ENCODE measurements at places on chromosomes 13 and 19.
A peak's percentile ranks its signal among the peaks of the same experiment; 100 is the strongest.

GRCh38 chr13:30619731-30620130 lies 2.0 kb downstream of the USPL1 start:
- no peak for DNase-seq

DNA sequence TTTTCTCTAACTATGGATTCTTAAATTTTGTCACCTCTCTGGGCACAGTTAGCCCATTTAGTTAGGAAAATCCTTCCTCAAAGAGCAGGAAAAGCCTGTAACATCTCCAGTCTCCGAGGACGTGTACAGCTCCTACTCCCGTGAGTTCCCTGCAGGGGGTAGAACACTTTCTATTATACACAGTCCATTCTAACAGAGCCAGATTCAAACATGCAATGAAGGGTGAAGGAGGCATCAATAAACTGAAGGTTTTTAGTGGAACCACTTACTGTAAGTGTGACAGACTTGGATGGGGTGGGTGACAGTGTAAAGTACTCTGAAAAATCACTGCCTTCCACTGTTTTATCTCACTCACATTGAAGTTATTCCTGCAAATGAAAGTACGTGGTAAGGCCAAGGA lies 204.7 kb upstream of the DACH1 start:
- no peak for DNase-seq

GRCh38 chr19:5672708-5673459 lies 7.4 kb downstream of the MICOS13 start:
- no peak for DNase-seq

GRCh38 chr19:35459414-35460082 lies 11.5 kb downstream of the FFAR2 start:
- DNase-seq = no peak

DNA sequence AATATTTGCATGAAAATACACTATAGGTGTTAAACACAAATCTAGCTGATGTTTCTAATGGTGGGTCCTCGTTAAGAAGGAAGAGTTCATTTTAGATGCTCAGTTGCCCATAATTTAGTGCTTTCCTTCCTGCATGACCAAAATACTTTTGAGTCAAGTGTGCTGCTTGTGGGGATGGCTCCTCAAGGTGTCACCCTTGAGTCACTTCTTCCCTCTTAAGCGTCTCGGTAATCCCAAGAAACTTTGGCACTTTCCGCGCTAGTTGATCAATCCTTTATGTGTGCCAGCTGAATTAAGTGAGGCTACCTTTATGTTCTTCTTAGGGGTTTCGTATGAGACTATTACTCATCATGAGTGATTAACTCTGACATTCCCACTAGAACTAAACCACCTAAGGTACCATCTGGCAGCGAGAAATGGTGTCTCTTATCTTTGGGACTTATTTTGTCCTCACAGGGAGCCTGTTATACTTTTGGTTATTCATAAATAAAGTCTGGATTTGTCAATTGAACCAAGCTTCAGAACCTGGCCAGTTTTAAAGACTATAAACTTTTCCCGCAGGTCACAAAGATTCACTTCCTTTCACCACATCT lies 106.8 kb downstream of the NHLRC3 start:
- DNase-seq = peak; percentile 25

GRCh38 chr13:28640861-28641599 lies 17.9 kb upstream of the POMP start:
- DNase-seq = no peak

DNA sequence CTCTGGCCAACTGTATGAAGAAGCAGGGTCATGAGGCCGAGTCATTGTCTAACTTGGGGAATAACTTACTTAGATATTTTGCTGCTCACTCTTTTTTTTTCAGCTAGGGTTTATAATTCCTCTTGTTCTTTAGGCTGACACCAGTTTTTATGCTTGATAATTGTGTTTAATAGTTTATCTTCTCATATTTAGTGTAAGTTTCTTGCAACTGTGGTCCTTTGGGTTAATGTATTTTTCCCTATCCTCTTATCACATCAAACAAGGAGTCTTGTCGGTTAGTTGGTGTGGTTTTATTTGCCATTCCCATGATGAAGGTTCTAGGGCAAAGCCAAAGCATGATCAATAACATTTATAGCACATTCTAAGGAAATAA lies 204.6 kb downstream of the NUFIP1 start:
- no peak for DNase-seq

GRCh38 chr13:25922376-25922775 lies 129.4 kb downstream of the SHISA2 start:
- DNase-seq = no peak

- DNase-seq = no peak
Measured at GRCh38 chr13:102586615-102587014, 10.2 kb upstream of the TPP2 start.

DNA sequence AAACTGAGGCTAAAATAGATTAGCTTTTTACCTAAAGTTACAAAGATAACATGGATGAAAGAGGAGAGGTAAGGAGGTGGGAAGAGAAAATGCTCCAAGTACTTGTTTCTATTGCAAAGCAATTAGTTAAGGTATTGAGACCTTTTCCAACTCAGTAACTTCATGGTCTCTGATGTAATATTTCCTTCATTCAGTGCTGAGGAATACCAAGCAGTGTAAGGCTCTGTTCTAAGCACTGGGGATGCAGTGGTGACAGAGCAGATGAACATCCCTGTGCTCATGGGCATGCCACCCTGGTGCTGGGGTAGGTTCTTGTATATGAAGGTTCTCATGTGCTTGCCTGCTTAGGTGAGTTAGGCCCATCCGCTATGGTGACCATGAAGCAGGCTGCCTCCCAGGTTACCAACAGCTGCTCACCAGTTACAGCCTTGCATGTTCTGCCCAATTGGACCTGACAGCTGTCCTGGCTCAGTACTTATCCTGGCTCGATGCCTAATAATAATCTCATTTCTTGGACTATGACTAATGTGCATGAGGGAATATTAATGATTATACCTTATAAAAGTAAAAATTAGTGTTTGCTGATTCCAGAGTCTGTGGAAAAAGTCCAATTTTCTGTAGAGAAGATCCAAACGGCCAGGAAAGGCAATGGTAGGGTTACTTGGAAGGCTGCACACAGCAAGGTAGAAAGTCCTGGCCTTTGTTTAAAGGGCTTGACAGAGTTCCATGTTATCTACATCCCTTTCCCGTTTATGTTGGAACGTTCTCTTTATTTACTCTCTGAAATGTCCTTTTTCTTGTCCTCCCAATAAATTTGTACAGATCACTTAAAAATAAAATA lies 48.3 kb downstream of the LATS2 start:
- DNase-seq = no peak

DNA sequence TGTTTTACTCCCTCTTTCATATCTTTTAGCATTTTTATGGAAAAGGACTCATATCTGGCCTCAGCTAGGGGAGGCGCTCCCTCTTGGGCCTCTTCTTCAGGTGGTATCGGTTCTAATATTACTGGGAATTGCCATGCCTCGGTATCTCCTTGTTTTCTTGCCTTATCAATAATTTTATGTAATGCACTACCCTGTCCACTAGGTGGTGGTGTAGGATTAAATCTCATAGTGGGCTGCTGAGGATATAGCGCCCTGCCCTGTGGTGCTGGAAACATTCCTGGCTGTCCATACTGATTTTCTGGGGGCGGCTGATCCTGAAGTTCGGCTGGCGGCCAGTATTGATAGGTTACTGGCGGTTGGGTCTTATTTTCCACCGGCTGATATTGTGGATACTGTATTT lies 35.8 kb downstream of the ZNF420 start:
- DNase-seq = no peak

- no peak for DNase-seq
Measured at GRCh38 chr13:39035799-39036198, 2.1 kb downstream of the PROSER1 start.

- no peak for DNase-seq
Measured at GRCh38 chr19:39745643-39746042, 7.8 kb upstream of the CLC start.

DNA sequence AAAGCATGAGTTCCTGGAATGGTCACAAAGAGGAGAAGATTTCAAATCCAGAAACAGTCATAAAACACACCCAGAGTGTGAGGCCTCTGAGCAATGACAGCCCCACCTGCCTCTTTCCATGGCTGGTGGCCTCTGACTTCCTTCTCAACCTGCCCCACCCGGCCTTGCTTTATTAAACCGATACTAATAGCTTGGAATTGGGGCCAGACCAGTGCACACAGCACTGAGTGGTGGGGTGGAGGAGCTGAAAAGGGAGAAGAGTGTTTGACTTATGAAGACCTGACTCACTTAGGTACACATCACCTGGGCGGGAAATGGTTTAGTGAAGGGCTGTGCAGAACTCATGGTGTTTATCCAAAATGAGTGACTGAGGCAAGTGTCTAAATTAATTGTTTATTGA lies 20.7 kb upstream of the CEACAM6 start:
- DNase-seq = no peak

DNA sequence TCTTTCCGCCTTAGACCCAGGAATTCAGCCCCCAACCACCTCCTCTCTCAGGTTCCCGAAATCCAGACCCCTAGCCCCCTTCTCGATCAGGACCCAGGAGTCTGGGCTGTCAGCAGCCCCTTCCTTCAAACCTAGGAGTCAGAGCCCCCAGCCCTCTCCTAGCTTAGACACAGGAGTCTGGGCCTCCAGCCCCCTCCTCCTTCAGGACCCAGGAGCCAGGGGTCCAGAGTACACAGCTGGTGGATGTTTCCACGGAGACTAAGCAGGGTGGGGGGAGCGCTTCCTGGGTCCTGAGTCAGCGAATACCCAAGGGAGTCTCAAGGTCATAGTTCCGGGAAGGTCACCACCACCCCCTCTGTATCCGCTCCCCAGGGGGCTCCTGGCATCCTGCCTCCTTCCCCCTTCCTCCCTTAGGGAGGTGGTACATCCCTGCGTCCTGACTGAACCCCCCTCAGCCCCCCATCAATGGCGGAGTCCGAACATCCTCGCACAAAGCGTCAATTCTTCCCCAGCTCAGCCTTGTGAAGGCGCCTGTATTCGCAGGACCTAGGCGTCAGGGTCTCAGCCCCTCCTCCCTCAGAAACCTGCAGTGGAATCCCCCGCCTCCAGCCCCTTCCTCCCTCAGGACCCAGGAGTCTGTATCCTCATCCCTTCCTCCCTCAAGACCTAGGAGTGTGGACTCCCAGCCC lies 4.6 kb downstream of the CADM4 start:
- DNase-seq = no peak

DNA sequence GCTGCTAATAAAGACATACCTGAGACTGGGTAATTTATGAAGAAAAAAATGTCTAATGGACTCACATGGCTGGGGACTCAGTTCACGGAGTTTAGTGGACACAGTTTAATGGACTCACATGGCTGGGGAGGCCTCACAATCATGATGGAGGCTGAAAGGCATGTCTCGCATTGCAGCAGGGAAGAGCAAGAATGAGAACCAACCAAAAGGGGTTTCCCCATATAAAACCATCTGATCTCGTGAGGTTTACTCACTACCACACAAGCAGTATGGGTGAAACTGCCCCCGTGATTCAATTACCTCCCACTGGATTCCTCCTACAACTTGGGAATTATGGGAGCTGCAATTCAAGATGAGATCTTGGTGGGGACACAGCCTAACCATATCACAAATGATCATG lies 1181.2 kb downstream of the PCDH9 start:
- DNase-seq = no peak

GRCh38 chr19:33719366-33720154 lies 77.1 kb upstream of the KCTD15 start:
- no peak for DNase-seq

DNA sequence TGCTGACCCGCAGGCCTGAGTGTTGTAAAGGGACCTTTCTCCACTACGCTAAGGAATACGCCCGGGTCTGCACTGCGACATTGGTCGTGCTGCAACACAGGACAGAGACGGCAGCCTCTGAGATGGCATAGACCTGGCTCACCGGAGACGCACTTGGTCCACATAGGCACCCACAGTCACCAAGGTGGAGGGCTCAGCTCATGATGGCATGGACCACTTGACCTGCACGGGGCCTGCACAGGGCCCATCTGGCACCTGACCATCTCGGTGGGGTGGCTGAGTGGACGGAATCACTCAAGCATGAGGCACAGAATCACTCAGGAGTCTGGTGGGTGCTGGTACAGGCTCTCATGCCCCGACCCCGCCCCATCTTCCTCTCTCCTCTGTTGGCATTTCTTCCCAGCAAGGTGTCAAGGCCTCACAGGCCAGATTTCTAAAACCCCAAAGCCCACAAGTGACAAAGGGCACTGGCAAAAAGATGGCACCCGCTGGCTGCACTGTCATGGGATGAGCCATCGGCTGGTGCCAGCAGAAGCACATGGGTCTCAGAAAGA lies 45.9 kb downstream of the TSHZ3 start:
- DNase-seq = no peak

DNA sequence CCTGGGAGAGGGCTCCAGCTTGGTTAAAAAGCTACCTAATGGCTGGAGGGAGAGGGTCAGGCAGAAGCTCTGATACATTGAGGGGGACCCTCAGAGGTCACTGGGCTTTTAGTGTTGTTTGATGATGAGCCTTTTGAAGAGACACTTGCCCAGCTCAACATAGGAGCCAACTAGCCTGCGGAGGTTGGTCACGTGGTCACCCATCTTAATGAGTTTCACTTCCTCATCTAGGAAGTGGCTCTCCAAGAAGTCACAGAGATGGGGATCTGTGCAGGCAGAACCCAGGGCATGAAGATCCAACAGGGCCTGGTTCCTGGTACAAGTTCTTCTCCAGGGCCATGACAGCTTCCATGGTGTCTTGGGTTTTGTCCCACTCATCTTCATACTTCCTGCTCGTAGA lies 33.4 kb downstream of the IPO5 start:
- DNase-seq = no peak

DNA sequence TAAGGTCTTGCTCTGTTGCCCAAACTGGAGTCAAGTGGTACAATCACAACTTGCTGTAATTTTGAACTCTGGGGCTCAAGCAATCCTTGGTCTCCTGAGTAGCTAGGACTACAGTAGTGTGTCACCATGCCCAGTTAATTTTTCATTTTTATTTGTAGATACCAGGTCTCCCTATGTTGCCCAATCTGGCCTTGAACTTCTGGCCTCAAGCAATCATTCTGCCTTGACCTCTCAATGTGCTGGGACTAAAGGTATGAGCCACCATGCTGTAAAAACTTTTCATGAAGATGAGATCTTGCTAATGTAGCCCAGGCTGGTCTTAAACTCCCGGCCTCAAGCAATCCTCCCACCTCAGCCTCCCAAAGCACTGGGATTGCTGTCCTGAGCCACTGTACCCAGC lies 15.1 kb upstream of the NAA16 start:
- no peak for DNase-seq

Measured in activated T-cell treated with anti-CD3 and anti-CD28 coated beads for 48 hours (primary cell).